ENCODE measurements at places on chromosomes 4 and X.

GRCh38 chr4:119536572-119537528 is 91.8 kb downstream of the PDE5A start:
- DNase-seq: no peak

DNA sequence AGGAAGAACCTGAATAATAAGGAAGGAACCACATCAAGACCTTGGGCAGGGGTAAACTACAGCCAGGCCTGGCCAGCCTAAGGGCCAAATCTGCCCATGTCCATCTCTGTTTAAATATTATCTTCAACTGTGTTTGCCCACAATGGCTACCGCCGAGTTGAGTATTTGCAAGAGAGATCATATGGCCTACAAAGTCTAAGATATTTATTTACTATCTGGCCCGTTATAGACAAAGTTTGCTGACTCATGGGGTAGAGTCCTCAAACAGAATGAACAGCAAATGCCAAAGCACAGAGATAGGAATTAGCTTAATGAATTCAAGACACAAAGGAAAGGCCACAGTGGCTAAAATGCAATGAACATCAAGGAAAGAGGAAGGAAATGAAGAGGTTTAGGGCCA is 44.8 kb downstream of the RPS6KA3 start:
- DNase-seq: no peak

- no peak for DNase-seq
Measured at GRCh38 chr4:36476135-36476534, 194.7 kb downstream of the DTHD1 start.

DNA sequence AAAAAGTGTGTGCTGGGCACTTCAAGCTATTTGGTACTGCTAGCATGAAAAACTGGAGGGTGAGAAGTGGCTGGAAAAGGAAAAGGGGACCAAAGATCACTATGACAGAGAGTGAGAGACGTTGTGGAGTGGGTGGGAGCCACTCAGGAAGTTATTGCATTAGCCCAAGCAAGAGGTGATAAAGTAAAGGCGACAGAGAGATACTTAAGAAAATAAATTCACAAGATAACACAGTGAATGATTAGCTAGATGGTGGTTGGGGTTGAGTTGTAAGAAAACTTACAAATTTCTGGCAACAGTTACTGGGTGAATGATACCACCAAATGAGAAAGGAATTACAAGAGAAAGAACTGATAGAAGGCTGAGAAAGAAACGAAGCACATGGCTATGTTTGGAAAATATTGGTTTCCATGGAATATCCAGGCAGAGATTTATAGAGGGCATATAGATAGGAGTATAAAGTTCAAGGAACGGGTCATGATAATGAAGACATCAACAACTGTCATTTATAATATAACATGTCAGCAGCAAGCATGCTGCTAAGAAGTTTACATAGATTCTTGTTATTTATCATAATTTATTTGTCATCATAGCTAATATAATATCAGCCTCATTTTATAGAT is 60.7 kb downstream of the CASK start:
- no peak for DNase-seq

GRCh38 chr4:138460477-138461414 is 218.6 kb upstream of the SLC7A11 start:
- no peak for DNase-seq

DNA sequence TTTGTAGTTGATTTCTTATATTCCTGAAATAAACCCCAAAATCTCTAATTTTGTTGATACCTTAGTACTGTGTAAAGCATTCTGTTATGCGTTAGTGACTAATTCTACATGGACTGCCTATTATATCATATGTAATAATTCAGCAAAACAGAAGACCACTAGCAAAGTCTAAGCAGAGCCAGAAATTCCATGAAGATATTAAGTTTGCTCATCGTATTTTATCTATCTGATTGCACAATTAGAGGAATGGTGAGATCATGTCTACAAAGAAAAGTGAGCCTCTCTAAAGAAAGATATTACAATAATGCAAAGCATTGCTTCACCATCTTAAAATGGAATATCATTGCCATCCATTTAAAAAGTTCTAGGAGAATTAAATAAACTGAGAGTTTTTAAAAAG is 374.6 kb upstream of the SLC7A11 start:
- no peak for DNase-seq

DNA sequence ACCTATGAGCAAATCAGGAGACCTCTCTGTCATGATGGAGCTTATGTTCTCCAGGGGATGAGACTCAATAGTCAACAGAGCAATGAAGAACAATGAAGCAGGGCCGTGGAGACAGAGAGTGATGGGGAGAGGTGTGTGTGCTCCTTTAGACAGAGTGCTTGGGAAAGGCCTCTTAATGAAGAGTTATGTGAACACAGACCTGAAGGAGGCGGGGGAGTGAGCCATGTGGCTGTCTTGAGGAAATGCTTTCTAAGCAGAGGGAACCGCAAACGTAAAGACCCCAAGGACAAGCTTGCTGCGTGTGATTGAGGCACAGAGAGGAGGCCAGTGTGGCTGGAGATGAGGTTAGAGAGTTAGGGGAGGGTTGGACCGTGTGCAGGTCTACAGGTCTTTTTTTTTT is 53.1 kb downstream of the CHRNA9 start:
- no peak for DNase-seq

DNA sequence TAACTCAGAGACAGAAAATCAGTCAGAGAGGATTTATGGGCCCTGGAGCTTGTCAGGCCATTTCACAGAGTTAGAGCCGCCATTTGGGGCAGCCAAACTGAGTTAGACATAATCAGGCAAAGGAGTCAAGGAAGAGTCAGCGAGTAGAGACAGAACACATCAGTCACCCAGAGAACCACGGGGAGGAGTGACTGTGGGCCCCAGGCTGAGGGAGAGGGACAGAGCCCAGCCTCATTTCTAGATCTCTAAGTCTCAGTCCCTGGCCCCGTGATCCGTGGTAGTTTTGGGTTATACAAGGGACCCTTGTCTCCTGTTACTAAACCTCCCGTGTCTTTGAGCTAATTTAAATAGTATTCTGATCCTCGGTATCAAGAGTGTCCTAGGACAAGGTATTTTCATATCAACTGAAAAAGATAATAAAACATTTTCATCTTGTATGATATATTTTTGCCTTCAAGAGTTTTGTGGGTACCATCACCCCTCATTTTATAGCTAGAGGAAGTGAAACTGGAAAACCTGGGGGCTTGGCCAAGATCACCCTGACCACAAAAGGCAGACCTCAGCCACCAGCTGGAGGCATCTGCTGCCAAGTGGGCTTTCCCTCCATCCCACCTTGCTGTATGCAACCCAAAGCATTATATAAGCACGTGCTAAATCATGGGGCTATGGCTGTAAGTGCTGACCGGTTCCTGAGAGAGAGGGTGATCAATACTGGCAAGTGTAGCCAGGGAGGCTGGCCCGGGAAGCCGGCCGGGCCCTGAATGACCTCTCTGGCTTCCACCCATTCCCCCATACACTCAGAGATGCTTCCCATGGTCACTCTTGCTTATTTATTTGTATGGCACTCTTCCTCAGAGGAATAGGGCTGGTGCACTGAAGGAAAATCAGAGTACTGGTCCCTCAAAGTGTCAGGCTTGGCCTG is 204.1 kb downstream of the BCOR start:
- DNase-seq: no peak

GRCh38 chr4:31290836-31291235 is 570.7 kb downstream of the PCDH7 start:
- no peak for DNase-seq

Data from central memory CD8-positive, alpha-beta T cell (primary cell).